Stimulated activated CD4-positive, alpha-beta T cell treated with anti-CD3 and anti-CD28 coated beads, Interleukin-2, amount 100 ng/mL, for 24 hours (primary cell): ENCODE measurements at places on chromosomes 16 and 17.

DNA sequence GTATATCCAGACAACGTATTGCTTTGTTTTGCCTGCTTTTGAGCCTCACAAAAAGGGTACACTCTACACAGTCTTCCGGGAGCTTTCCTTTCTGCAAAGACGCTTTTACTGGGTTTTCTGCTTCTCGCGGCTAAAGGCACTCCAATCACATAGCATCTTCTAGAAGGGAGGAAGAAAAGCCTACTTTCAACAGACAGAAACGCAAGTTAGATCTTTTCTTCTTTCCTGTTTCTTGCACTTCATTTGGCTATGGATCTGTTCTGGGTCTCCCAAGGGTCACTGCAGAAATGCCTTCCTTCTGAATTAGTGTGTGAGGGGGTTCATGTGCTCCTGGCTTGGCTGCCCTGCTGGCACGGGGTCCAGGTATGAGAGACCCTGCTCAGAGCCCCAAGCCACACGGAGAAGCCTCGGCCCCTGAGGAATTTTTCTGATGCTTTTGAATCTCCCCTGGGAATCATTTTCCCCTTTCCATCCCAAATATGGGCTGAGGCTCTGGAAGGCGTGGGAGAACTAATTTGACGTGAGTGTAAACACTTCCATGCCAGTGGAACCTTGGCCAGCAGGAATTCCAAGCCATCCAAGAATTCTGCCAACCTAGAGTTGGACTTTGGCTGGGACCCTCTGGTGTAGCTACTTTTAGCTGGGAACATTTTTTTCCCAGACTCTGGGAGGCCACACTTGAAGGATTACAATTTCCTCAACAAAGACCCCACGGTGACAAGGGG, 49.6 kb upstream of the NKD1 start:
- no peak for DNase-seq

GRCh38 chr16:7602291-7602950, 269.8 kb downstream of the RBFOX1 start:
- DNase-seq, result no peak

DNA sequence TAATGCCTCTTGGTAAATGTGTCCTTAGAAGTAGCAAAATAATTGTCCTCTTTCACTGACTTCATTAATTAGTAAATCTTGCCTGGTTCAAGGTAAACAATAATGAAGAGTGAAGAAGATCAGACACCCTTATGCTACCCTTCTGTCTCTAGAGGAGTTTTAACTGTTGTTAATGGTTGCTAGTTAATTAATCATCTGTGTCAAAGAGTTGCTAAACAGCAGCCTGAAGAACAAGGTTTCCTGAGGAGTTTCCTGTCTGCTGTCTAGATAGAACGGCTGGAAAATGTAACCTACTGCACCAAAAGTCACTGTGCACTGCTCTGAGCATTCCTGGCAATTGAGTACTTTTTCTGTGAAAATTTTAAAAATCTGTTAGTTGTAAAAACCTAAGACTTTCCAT, 131.3 kb downstream of the NLK start:
- no peak for DNase-seq

DNA sequence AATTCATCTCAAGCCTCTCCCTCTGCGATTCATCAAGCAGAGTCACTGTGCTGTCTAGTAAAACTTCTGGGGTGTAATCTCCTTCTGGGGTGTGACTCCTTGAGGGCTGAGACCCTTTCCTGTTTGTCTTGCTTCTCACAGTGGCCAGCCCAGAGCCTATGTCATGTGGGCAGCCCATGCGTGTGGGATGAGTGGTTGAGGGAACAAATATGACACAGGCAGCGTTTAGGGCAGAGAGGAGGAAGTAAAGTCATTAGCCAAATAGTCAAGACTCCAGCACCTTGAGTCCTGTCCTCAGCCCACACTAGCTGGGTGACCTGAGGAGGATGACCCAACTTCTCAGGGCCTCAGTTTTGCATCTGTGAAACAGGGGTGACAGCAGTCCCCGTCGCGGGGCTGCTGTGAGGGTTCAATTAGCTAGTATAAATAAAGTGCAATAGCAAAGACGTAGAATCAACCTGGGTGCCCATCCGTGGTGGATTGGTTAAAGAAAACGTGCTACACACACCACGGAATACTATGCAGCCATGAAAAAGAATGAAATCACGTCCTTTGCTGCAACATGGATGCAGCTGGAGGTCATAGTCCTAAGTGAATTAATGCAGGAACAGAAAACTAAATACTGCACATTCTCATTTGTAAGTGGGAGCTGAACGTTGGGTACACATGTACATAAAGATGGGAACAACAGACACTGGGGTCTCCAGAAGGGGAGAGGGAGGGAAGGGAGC, 4.5 kb upstream of the ITGAX start:
- DNase-seq, result no peak

DNA sequence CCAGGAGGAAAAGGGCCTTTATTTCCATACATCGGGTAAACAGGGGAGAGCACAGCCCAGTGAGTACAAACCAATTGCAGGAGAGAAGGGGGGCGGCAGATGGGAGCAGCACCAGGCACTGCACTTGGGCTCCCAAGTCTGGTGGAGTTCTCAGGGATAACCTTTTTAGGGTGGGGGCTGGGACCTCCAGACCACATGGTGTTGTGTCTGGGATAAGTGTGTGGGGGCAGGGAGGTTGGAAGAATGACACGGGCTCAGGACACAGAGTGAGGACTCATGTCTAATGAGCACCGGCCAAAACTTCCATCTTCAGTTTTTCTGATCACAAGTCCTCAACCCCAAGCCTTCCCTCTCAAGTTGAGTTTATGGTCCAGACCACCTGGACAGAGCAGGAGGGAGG, 30.6 kb downstream of the PIPOX start:
- DNase-seq, result no peak

GRCh38 chr16:26344976-26345375, 653.2 kb downstream of the HS3ST4 start:
- no peak for DNase-seq

GRCh38 chr17:31392856-31393748, 1.6 kb downstream of the RAB11FIP4 start:
- no peak for DNase-seq

GRCh38 chr16:47600376-47600775, 139.2 kb downstream of the PHKB start:
- no peak for DNase-seq

- peak; percentile 59 for DNase-seq
Measured at GRCh38 chr17:40547079-40547784, 18.0 kb downstream of the CCR7 start.

- DNase-seq, result peak; percentile 62
Measured at GRCh38 chr16:84718-85406, 6.8 kb downstream of the MPG start.

- DNase-seq, result no peak
Measured at GRCh38 chr16:49583911-49584310, 210.3 kb downstream of the C16orf78 start.

GRCh38 chr16:20774703-20775362, 11.0 kb downstream of the ACSM3 start:
- peak; percentile 69 for DNase-seq
